ENCODE measurements at places on chromosomes 6 and 20.
A peak's percentile ranks its signal among the peaks of the same experiment; 100 is the strongest.

- no peak for DNase-seq
Measured at GRCh38 chr20:59939052-59939878, 840 bp downstream of the PPP1R3D start.

GRCh38 chr6:2522521-2522920, 228.2 kb downstream of the MYLK4 start:
- no peak for DNase-seq

DNA sequence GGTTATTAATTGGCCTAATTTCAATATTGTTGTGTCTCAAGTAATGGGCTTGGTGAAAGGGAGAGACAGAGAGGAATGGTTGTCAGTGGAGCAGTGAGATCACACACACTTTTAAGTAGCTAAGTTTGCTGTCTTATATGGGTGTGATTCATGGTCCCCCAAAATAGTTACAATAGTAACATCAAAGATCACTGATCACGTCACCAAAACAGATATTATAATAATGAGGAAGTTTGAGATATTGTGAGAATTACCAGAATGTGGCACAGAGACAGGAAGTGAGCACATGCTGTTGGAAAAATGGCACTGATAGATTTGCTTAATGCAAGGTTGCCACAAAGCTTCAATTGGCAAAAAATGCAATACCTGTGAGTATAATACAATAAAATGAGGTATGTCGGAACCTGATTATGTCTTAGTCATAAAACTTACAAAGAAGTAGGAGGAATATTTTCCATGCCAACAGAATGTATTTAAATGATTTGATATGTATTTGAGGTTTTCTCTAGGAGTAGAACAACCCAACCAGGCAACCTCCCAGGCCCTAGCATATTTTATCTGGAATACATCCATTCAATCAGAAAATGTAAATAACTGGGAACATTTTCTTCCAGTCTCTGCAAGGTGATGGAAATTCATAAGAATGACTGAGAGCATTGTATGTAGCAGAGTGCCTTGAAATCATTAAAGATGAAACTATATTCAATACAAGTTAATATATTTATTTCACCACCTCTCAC, 167.8 kb downstream of the CARMIL1 start:
- DNase-seq = peak; percentile 93

DNA sequence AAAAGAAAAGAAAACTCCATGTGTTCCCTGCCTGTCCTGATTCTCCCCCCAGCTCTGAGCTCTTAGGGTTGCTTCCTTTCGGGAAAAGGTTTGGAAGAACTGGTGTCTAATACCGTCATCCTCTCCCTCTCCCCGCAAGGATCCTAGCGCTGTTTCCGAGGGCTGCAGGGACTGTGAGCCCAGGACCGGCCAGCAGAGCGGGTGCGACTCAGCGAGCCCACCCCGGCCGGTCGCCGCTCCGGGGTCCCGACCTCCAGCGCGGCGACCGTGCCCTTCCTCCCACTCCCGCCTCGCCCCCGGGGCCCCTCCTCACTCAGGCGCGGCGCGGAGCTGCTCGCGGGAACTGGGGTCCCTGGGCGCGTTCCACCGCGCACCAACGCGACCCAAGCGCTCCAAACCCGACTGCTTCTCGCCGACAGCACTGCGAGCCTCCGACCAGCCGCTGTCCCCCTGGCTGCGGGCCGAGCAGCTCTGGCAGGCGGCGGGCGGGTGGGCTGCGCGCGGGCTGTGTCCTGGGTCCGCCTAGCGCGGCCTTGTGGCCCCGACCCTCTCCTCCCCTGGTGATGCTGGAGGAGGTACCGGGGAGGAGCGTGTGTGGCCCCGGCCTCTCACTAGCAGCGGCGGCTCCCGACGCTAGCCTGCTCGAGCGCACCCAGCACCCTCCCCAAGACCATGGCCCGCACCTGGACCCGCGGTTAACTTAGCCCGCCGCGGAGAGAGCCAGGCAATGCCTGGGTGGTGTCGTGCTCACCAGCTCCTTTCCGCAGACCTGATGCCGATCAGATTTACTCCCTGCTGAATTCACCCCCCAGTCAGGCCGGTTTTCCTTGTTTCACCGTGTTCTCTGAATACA, at the start of gene PLA2G7:
Gene PLA2G7 (minus strand): TSS at position 509 of the 853 bp plus-strand sequence. CDS start 12,484 bp downstream, outside the sequence.
- no peak for DNase-seq

DNA sequence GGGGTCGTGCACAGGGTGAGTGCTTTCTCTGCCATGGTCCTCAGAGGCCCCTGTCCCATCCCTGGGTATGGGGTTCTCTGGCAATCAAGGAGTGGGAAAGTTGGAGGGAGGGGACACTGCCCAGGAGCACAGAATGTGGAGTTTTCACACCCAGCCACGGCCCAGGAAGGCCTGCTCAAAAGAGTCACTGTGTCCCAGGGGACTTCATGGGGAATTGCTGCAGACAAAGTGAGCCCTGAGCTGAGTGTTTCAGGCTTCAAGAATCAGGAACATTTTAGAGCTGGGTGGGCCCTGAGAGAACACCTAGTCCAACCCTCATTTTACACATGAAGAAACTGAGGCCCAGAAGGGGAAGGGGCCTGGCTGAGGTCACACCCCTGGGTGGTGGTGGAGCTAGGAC, 5.7 kb downstream of the MAPK13 start:
- DNase-seq = no peak

GRCh38 chr6:54267798-54268197, 40.4 kb upstream of the TINAG start:
- DNase-seq = no peak

GRCh38 chr6:3359973-3360726, 96.7 kb downstream of the SLC22A23 start:
- no peak for DNase-seq

DNA sequence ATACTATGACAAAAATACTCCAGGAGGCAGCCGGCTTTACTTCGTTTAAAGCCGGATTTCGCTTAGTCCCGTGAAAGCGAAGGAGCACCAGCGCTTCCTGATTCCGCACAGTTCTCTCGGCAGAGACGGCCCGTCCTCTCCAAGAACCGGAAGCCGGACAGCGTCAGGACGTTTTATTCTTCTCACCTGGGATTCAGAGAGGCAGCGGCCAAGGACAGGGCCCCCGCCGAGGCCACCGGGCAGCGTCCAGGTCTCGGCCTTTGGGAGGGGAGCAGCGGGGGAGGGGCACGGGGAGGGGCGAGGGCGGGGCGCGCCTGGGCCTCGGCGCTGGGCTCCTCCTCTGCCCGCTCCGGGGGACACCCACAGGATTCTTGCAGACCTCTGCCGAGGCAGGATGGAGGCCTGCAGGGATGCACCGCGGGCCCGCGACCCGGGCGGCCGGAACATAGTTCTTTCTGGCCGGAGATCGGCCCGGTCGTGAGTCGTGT, 2.8 kb upstream of the DIDO1 start:
- peak; percentile 60 for DNase-seq

DNA sequence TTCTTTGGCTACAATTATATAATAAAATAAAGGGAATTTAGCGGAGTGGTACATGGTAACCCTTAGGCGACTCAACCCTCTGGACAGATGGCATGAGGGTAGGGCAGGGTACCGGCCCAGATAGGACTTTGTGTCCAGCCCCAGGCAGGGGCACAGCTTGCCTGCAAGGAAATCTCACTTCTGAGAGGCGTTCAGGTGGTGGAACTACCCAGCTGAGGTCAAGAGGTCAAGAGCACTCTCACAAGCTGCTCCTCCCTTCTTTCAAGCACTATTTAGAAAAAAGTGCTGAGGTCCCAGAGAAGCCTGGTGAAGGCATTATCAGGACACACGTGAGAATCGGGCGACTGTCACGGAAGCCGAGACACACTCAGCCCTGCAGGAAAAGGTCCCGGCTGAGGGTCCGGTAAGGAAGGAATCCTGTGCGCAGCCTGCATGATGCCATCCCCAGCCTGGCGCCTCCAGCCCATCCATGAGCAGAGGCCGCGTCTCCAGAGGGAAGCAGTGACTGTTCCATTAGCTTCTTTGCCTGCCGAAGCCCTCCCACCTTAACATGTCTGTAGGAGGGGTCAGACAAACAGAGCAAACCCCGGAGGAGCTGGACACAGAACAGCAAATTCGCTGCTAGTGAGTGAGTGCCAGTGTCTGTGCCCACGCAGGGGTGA, 54.8 kb downstream of the WDR27 start:
- no peak for DNase-seq

- DNase-seq = no peak
Measured at GRCh38 chr6:170250455-170250854, 40.4 kb downstream of the DLL1 start.

- no peak for DNase-seq
Measured at GRCh38 chr20:47782076-47782475, 3.2 kb downstream of the SULF2 start.

- no peak for DNase-seq
Measured at GRCh38 chr20:38870733-38871559, 55.3 kb upstream of the FAM83D start.

- no peak for DNase-seq
Measured at GRCh38 chr20:36248836-36249235, 12.6 kb downstream of the AAR2 start.

Data from LNCaP clone FGC (cell line).